ENCODE measurements at places on chromosomes 13 and 19.

DNA sequence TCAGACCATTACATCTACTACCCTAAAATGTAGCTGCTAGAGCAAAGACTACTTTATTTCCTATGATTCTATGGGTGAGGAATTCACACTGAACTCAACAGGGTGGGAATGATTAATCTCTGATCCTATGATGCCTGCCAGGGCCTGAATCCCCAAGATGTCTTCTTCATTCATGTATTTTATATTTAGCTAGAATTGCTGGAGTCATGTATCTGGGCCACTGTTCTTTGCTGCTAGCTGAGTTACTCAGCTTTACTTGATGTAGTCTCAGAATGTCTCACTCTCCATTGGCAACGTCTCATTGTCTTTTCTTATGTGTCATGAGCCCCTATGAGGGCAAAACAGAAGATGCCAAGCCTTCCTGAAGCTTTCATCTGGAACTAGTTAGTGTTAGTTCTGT lies 21.1 kb downstream of the ZNF582 start:
- DNase-seq, result no peak

DNA sequence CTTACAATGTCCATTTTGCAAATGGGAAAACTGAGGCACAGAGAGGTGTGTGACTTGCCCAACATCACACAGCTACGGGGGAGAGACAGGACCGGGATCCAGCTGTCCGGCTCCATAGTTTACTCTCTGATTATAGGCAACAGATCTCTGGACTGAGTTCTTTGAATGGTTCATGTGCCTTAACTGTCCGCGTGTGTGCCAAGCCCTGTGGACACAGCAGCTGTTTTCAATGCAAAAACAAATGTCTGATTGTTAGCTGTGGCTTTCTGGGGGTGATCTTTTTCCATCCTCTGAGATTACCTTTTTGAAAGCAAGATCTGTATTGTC lies 94.1 kb downstream of the KL start:
- DNase-seq, result no peak

DNA sequence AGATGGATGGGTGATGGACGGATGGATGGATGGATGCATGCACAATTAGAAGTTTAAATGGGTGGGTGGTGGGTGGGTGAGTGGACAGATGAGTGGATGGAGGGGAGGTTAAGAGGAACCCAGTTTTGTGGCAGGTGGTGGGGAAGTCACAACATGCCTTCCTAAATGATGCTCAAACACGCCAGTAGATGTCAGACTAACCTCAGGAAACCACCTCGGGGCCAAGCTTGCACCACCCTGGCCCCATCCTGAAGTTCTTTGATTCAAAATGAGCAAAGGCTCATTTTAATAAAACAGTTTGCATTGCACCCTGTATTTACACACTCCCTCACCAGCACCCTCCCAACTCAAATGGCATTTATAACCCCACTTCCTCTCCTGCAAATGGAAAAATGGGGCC lies 91.4 kb upstream of the CACNA1A start:
- DNase-seq, result peak; percentile 6

DNA sequence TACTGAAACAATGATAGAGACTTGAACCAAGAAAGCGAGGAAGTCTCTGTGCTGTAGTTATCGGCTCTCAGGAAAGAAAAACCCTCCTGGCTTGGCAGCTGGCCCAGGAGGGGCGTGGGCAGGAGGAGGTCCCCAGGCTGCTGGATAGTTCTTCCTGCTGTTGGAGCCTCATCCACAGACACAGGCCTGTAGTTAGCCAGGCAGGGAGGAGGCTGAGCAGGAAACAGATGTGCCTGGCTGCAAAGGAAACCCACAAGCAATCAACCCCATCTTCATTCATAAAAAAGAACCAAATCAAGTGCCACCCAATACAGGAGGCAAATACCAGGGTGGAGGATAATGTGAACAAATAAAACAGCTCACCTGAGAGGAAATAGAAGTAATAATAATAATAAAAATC lies 86.2 kb downstream of the IRS2 start:
- DNase-seq, result no peak

GRCh38 chr13:111789011-111789410 lies 277.9 kb upstream of the SOX1 start:
- no peak for DNase-seq

DNA sequence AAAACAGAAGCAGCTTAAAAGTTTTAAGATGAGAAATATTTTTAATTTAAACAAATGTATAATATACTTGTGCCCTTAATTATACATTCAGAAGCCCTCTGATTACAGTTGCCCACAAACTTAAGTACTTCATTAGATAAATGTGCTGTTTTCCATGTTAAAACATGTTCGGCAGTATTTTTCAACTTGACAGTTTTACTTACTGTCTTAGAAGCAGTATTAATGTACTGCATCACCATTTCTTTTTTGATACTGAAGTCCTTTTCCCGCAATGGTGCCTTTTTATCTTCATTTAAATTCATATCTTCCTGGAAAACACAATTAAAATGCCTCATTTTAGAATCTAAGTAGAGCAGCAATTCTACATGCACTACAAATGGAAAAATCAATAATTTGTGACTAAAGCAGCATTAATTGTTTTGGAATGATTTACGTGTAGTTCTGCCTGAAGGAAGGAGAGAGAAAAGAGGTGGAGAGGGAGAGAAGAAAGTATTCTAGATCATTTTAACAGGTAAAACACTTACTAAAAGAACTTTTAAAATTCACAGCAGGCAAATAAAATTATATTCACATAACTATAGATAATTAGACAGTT lies 70.2 kb downstream of the DIAPH3 start:
- DNase-seq, result no peak
